Stimulated activated CD8-positive, alpha-beta memory T cell treated with anti-CD3 and anti-CD28 coated beads, Interleukin-4, amount 100 ng/mL, for 1 hour (primary cell): ENCODE measurements at places on chromosomes 11 and 22.

- DNase-seq = no peak
Observed at GRCh38 chr11:109963101-109963500, 130.1 kb upstream of the ZC3H12C start.

GRCh38 chr11:57233702-57234101, 3.3 kb downstream of the APLNR start:
- DNase-seq = no peak

DNA sequence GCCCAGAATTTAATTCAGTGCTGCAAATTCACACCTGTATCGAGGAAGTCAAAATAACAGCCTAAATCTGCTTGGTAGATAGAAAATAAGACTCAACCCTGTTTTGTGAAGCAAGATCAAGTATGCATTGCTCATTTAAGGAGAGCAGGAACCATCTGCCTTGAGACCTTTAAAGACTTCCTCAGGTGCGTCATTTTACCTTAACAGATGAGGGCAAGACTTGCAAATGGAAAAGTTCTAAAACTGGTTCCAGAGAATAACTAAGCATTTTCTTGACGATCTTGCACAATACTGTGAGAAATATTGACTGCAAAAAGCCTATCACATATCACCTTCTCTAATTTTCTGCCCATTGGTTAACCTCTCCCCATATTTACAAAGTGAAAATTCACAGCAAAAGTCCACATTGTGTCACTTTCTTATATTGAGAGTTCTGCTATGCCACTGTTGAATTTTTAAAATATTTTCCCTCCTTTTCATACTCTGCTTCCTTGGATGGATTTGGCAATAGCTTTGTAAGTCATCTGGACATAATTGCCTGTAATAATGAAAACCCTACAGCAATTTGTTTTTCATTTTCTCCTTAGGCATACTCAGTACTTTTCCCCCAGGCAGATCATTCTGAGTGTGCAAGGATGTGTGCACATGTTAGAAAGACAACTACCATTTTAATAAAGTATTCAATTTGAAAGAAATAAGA, 234.2 kb downstream of the AASDHPPT start:
- no peak for DNase-seq

DNA sequence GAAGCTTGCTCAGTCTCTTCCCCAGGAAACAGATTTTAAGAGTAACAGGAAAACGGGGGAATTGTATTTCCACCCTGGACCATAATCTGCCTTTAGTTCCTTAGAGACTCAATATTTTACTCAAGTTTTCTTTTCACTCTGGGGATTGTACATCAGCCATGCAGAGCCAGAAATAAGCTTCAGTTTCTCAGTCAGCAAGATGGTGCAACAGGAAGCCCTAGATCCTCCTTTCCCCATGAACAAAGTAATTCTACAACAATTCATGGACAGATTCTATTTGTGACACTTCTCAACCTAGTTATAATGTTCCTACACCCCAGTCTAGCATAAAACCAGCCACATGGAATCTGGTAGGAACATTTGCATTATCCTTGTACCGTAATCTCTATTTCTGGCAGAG, 24.7 kb downstream of the OR8B2 start:
- DNase-seq = no peak

- no peak for DNase-seq
Observed at GRCh38 chr11:1387961-1388762, 1.6 kb upstream of the BRSK2 start.

GRCh38 chr22:41968601-41969000, 642 bp upstream of the SEPTIN3 start:
- DNase-seq = no peak

GRCh38 chr11:61254403-61255025, 13.5 kb downstream of the PGA5 start:
- DNase-seq = peak; percentile 25
